Brain microvascular endothelial cell (primary cell): ENCODE measurements at places on chromosomes 2 and 18.
A peak's percentile ranks its signal among the peaks of the same experiment; 100 is the strongest.

DNA sequence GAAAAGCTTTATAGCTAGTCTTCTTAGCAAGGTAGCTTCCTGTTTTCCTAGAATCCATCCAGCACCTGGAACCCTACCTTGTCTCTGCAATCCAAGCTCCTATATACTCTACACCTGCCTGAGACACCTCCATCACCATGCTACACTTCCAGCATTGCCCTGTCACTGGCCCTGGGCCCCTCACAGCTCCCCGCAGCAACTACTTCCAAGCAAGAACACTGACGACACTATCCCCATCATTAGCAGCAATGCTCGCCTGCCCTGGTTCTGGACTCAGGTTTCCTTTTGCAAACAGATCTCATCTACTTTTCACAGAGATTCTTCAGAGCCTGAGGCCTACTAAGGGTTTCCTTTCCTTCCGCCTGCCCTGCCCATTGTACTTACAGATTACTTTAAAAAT, 121.1 kb downstream of the DTNB start:
- DNase-seq = no peak

DNA sequence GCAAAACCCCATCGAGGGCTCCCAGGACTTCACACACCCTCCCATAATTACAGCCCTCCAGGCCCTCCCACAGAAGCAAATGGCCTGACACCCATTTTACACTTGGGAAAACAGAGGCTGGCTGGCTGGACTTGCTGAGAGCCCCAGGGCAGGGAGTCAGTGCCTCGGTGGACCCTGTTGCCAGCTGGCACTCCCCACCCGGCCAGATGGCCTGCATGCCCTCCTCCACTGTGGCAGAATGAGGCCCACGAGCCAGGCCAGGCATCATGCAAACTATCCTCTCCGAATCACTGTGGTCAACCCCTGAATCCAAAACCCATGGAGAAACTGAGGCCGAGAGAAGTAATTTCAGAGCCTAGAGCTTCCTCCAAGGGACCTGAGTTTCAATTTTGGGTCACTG, 129.7 kb downstream of the SMAD2 start:
- no peak for DNase-seq

DNA sequence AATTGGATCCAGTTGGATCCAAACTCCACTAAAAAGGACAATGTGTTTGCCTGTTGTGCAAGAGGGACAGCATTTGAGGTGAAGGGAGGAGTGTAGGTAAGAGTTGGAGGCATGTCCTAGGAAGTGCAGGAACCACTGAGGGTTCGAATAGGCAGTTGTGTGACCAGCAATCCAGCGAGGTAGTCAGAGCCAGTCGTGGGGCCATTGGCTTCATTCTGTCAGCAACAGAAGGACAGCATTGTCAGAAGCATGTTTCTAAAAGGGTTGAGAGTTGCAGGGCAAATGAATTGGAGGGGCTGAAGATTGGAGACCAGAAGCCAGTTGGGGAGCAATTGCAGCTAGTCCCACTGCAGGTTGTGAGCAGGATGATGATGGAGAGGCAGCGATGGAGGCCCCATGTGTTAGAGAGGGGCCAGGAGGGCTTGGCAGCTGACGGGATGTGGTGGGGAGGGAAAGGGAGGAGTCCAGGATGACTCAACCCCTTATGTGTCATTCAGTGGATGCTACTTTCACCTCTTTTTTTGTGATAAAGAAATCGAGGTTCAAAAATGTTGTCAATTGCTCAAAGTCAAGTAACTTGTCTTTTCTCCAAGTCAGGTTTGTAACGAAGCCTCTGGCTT, 96.7 kb upstream of the SIX3 start:
- no peak for DNase-seq

DNA sequence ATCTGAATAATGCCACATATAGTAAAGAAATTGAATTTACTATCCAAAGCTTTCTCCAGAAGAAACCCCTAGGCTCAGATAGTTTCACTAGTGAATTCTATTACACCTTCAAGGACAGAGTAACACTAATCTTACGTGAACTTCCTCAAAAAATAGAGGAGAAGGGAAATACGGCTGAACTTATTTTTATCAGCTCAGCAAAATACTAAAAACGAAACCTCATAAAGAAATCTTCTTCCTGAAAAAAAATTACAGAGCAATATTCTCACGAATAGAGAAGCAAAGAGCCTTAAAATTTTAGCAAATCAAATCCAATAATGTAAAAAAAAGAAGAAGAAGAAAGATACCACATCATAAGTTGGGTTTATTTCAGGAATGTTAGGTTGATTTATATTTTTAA, 14.7 kb downstream of the CAPN13 start:
- DNase-seq = no peak

GRCh38 chr2:43438342-43438741, 157.5 kb downstream of the THADA start:
- DNase-seq = no peak

DNA sequence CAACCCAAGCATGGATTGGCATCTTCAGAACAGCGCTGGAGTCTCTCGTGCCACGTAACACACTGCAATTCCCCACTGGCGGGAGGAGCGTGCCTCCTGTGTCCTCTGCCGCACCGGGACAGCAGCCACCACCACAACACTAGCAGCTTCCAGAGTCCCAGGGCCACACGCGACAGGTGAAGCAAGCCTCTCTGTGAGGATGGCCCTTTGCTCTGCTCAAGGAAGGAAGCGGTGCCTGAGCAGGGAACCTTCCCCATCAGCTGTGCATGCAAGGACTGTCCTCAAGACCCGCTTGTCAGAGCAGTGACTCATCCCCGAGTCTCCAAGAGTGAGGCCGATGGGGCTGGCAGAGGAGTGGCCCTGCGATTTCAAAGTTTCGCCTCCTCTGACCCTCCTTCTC, 44.0 kb downstream of the TTC32 start:
- DNase-seq = no peak

DNA sequence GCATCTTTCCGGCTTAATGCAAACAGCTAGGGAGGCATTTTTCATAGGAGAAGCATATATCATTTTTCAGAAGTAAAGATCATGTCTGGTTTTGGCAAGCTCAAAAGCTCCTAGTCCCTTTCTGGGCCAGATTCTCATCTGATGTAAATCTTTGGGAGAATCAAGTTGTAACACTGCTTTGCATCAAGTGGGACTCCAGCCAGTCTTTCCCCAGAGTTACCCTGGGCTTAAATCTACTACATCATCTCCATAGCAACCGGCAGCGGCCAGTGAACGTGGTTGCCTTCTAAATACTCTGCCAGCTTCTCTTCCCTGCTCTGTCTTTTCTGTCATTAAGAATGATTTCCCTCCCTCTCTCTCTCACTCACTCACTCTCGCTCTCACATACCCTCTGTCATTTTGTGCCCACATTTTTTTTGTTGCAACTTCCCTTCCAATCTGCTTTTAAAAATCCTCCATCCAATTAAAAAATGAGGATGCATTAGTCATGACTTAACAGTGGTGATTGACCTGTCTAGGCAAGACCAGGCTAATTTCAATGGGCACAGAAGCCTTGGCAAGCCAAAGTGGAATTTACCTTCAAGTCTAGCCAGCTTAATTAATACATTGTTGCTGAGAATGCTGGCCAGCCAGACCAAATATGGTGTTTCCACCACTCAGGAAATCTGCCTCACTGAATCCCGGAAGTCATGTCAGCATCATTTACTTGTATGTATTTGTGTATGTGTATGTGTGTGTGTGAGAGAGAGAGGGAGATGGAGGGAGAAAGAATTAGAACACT, 93.0 kb downstream of the NRP2 start:
- no peak for DNase-seq

DNA sequence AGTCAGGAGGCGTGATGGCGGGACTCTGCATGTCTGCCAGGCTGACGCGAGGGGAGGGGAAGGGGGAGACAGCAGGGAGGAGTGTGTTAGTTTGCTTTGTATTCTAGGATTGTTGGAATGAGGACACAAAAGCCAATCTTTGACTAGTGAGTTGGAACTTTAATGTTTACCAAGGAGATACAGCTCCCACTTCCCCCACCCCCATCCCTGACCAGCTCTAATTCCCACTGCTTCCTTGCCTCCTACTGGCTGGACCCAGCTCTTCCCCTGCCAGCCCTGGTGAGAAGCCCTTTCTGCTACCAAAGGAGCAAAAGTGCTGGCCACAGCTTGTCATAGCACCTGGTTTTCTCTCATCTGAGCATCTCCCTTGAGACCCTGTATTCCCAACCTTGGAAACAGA, 84.5 kb downstream of the CELF4 start:
- no peak for DNase-seq

GRCh38 chr2:230842473-230842872, 22.3 kb upstream of the ITM2C start:
- DNase-seq = no peak

- no peak for DNase-seq
Measured at GRCh38 chr18:36461551-36461987, 164.1 kb downstream of the FHOD3 start.

- DNase-seq = no peak
Measured at GRCh38 chr18:28149810-28150420, 27.0 kb downstream of the CDH2 start.

GRCh38 chr2:8453904-8454302, 228.0 kb upstream of the ID2 start:
- DNase-seq = no peak

DNA sequence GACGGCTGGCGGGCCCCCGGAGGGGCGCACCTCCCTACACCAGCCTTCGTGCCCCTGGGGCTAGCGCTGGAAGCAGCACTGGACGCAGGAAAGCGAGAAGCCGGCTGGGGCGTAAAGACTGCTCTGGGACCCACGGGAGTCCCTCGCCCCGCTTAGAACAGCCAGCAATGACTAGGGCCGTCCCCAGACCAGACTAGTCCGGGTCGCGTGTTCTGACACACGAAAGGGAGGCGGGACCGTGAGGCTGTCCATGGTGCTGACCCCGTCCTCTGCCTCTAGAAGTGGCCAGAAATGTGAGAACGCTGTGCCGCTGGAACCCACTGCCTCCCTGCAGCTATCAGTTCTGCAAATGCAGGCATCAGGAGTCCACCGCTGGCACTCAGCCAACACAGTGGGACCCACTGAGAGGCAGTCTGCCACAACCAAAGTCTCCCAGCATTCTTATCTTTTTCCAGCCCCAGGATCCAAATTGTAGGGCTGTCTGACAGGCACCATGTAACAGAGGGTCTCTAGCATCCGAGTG, at the start of gene UCN:
UCN (minus strand) TSS at position 87 of the 523 bp plus-strand sequence. CDS start 550 bp downstream, outside the sequence.
- DNase-seq = peak; percentile 54
